Stimulated activated CD8-positive, alpha-beta memory T cell treated with anti-CD3 and anti-CD28 coated beads, Interleukin-2, amount 100 ng/mL, for 48 hours (primary cell): ENCODE measurements at places on chromosomes 11 and 22.

GRCh38 chr11:118660681-118661424 lies 18.6 kb downstream of the TREH start:
- DNase-seq, result no peak

DNA sequence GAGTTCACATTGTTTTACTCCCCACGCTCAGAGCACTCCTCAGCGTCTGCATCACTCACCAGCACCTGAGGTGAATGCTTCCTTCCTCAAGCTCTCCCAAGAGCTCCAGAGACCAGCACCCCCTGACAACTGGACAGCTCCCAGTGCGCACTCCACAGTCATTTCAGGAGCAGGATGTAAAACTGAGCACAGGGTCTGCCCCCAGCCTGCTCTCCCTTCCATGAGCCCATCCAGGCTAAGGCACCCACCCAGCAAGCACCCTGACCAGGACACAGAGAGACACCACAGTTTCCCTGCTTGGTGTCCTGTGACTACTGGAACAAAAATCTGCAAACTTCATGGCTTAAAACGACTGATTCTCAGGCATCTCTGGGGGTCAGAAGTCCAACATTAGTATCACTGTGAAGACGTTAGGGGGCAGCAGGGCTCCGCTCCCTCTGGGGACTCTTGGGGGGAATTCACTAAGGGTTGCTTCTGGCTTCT lies 3.3 kb downstream of the SCGB1D2 start:
- DNase-seq, result no peak

DNA sequence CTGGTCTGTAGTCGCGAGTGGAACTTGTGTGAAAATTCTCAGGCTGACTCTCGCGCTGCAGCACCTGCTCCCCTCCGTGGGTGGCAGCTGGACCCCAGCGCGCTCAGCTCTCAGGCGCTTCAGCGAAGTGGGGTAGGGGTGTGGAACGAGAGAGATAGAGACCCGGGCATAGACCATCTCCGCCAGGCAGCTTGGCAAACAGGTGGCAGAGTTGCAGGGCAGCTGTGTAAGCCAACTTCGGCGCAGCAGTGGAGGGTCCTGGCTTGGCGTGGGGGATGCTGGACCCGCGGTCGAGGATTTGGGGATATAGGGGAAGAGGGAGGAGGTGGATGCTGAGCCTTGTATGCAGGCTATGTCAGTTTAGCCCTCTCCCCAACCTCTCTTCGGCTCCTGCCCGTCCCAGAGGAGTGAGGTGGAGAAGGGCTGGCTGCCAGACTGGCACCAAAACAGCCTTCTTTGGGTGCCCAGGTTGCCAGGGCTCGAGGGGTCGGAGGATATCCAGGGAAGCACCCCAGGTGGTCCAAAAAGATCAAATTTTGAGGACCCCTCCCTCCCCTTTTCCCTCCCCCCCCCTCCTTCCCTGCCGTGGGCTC lies 746 bp upstream of the CALCB start:
- DNase-seq, result no peak

GRCh38 chr11:797296-798092 lies 587 bp downstream of the SLC25A22 start:
- peak; percentile 66 for DNase-seq

DNA sequence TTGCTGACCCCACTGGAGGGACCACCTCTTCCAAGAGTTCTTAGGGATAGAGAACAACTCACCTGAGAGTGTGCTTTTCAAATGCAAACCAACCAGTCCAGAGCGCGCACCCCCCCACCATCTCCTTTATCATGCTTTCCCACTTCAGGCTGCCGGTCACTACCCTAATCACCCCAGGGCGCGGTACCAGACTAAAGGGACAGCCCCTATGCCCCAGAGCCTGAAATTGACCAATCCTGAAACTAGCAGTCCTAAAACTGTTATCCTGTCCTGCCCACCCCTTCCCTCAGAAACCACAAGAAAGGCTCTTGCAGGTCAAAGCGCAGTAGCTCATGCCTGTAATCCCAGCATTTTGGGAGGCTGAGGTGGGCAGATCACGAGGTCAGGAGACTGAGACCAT lies 37.0 kb downstream of the NEAT1 start:
- DNase-seq, result no peak

- no peak for DNase-seq
Observed at GRCh38 chr11:56558574-56558973, 15.5 kb upstream of the OR5M11 start.
